CD4-positive, alpha-beta T cell treated with Interleukin-15 for 1 hour (primary cell): ENCODE measurements at places on chromosomes 13 and 19.

- no peak for DNase-seq
Observed at GRCh38 chr19:6238256-6238642, 41.5 kb downstream of the MLLT1 start.

GRCh38 chr13:94267581-94268366 is 211.7 kb downstream of the DCT start:
- no peak for DNase-seq

DNA sequence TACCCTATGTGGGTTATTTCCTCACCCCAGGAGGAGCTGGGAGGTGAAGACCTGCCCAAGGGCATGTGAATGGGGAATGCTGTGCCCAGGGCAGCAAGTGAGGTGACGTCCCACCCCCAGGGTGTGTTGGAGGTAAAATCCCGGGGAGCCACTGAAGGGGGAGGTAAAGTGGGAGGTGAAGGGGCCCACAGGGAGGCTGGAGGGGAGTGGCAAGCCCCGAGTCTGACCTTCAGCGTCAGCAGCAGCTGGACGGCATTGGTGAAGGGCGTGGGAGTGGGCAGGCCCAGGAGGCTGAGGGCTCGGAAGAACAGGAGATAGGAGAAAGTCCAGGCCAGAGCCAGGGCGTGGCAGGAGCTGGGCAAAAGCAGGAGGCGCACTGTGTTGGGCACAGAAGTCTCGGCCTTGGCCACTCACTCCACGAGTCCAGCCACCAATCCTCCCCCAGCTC is 2.4 kb downstream of the MBOAT7 start:
- no peak for DNase-seq

GRCh38 chr19:28118235-28118634 is 1094.7 kb downstream of the UQCRFS1 start:
- DNase-seq: no peak

- peak; percentile 67 for DNase-seq
Observed at GRCh38 chr19:4768934-4769777, 22.4 kb upstream of the FEM1A start.

- no peak for DNase-seq
Observed at GRCh38 chr13:104584481-104584880, 1518.3 kb upstream of the SLC10A2 start.

- DNase-seq: no peak
Observed at GRCh38 chr19:30558793-30559192, 186.6 kb downstream of the ZNF536 start.

DNA sequence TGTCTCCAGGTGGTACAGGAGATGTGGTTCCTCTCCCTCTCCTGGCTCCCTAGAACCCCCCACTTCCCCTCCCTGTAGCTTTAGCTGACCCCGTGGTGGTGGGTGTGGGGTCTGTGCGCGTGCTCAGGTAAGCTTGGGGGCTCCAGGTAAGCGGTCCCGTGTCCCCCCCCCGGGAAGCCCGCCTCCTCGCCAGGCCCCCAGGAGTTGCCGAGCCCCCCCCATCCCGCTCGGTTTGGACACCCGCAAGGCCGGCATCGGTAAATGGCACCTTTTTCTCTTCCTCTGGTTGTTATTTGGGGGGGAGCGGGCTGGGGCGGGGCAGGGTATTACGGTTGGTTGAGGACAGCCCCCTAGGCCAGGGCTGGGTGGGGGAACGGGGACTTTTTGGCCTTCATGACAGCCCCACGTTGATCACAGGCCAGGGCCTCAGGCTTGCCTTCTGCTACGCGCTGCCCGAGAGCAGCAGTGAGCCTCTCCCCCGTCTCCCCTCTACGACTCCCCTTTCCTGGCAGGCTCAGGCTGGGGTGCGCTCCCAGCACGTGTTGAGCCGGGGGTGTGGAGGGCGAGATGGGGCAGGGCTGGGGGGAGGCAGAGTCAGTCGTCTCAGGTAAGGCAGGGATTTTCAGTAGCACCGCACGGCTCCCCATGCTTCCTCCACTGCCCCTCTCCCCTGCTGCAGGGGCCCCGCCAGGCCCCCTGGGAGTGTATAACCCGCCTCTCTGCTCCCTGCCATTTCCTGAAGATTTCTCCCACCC is 10.7 kb upstream of the LIN7B start:
- DNase-seq: no peak

DNA sequence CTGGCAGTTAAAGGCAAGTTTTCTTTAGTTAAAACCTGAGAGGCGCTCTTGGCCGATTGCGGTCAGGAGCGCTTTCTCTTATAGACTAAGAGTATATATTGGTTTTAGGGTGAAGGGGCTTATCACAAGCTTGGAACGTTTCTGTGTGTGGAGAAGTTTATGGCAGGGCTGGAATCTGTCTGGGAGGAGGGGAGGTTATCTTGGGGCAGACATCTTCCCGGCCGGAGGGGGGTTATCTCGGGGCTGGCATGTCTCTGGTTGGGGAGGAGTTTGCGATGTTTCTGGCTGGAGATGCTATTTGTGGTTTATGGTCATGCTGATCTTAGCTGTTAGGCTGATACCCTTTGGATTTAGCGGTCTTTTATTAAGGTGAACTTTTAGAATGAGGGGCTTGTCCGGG is 18.3 kb downstream of the KDM4B start:
- no peak for DNase-seq

DNA sequence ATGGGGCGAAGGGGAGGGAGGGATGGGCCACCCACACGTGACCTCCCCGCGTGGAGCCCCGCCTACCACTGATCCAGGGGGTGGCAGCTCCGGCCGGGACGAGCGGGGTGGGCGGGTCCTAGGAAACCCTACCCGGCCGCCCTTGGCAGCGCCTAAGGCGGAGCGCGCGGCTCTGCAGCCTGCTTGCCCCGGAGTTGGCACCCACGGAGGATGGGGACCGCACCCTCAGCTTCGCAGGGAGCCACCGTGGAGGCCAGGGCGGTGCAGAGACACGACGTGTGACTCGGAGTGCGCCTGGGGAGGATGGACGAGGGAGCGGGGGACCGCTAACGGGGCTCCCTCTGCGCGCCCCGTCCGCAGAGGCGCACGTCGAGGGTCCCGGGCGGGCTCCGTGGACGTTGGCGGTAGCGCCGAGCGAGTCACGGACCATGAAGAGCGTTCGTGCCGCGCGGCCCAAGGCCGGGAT is at the start of gene RGS9BP:
Gene RGS9BP (plus strand): TSS at position 129 of the 466 bp plus-strand sequence. CDS start 416 bp downstream, outside the sequence.
- DNase-seq: peak; percentile 67

- DNase-seq: no peak
Observed at GRCh38 chr19:42249149-42249750, 5.7 kb downstream of the ERF start.

DNA sequence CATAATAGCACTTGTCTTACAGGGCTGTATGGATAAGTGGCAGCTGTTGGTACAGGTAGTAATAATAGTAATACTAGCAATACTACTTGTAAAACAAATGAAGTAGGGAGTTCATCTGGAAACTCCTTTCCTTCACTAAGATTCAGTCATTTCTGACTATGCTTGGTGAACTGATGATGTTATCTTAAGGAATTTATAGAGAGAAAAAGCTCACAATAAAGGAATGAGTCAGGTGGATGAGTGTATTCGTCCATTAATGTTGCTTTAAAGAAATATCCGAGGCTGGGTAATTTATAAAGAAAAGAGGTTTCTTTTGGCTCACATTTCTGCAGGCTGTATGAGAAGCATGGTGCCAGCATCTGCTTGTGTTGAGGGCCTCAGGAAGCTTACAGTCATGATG is 477.3 kb downstream of the KLF12 start:
- no peak for DNase-seq

GRCh38 chr13:99034333-99035085 is 56.6 kb upstream of the DOCK9 start:
- DNase-seq: no peak

GRCh38 chr19:46180701-46181387 is 32.8 kb downstream of the IGFL2 start:
- DNase-seq: no peak

- no peak for DNase-seq
Observed at GRCh38 chr19:5290336-5291262, 50.0 kb downstream of the PTPRS start.

- no peak for DNase-seq
Observed at GRCh38 chr13:90738881-90739280, 608.6 kb upstream of the MIR17HG start.

DNA sequence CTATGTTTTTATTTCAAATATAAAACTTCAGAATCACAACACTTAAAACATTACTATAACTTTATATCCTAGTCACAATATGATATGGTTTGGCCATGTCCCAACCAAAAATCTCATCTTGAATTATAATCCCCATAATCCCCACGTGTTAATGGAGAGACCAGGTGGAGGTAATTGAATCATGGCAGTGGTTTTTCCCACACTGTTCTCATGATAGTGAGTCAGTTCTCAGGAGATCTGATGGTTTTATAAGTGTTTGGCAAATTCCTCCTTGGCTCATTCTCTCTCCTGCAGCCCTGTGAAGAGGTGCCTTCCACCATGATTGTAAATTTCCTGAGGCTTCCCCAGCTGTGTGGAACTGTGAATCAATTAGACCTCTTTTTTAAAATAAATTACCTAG is 307.6 kb downstream of the SPRY2 start:
- DNase-seq: no peak

GRCh38 chr13:98466634-98467236 is 110.2 kb downstream of the STK24 start:
- DNase-seq: no peak

- DNase-seq: no peak
Observed at GRCh38 chr19:1847684-1848398, 442 bp downstream of the REXO1 start.

GRCh38 chr13:34867590-34867989 is 74.5 kb upstream of the NBEA start:
- DNase-seq: no peak

- no peak for DNase-seq
Observed at GRCh38 chr13:63435667-63436324, 2020.1 kb upstream of the PCDH20 start.

DNA sequence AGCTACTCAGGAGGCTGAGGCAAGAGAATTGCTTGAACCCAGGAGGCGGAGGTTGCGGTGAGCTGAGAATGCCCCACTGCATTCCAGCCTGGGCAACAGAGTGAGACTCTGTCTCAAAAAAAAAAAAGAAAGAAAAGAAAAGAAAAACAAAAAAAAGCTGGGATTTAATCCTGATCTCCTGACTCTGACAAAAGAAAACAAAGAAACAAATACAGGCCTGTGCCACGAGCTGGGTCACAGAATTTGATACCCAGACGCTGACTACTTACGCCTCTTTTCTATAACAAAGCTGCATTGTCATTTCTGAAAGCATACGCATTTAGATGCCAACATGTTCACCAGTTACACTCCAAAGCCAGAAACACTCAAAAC is 18.2 kb upstream of the GTF2F2 start:
- DNase-seq: no peak
